NCI-H2029 (cell line): ENCODE measurements at places on chromosomes 16 and 17.
A peak's percentile ranks its signal among the peaks of the same experiment; 100 is the strongest.

DNA sequence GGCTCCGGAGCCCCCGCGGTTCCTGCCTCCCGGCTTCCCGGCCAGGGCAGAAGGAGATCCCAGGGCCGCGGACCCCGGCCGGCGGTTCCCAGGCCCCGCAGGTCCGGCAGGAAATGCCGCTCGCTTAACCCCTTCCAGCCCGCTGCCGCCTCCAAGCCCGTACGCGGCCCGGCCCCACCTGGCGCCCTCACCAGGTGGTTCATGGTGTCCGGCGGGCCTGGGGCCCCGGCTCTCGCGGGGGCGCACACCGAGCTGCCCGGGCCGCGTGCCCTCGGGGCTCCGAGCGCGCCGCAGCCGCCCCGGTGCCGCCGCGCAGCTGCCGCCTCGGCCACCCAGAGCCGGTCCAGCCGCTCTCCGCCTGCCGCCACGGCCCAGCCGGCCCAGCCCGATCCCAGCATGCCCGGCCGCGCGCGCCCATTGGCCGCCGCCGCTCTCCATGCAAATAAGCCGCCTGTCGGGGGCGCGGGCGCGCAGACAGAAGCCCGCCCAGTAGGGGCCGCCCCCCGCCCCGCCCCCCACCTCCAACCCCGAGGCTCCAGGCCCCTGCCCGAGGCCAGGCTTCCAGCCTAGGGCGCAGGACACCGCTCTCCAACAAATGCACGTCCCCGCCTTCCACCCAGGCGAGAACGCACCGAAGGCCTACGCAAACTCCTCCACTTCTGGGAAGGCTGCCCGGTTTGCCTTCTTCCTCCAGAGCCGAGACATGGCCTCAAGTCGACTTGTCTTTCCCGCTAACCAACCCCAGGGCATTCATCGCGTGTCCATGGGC, at the start of gene BCAR1:
Gene BCAR1 (minus strand): TSS at position 345 of the 769 bp plus-strand sequence. CDS start 142 bp downstream, at position 203.
- DNase-seq, result peak; percentile 23

- no peak for DNase-seq
These were observed 338.2 kb downstream of the SNX29 start for GRCh38 chr16:12314653-12315185.

DNA sequence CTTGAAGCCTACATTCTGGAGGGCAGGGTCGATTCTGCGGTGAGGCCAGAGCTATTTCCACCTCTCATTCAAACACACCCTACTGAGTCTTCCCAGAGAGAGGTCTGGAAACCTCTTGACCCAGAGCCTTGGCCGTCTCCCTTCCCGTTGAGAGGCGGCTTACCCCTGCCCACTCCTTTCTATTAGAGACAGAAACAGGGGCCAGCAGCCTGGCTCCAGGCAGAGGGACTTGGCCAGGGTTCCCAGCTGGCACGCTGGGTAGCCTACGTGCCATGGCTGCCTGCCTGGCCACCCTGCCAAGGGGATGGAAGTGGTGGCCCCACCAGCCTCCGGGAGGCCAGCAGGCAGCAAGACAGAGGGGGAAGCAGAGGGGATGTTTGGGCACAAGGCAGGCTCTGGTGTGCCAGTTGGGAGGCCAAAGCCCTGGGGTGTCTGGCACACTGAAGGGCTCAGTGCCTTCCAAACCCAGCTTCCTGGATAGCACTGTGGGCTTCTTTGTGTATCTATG, 6.0 kb downstream of the STAC2 start:
- DNase-seq, result no peak

DNA sequence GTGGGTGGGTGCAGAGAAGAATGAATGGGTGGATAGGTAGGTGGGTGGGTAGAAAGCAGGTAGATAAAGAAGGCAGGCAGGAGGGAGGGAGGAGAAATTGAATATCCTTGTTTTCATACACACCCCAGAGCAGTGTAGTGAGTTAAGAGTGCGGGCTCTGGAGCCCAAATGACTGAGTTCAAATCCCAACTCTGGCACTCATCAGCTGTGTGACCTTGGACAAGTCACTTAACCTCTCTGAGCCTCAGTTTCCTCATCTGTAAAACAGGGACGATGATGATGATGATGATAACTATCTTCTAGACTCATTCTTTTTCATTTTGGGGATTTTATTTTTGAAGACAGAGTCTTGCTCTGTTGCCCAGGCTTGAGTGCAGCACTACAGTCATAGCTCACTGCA, 2.0 kb upstream of the IL21R start:
- DNase-seq, result no peak

GRCh38 chr17:62898239-62898864, 67.7 kb upstream of the TANC2 start:
- DNase-seq, result no peak

DNA sequence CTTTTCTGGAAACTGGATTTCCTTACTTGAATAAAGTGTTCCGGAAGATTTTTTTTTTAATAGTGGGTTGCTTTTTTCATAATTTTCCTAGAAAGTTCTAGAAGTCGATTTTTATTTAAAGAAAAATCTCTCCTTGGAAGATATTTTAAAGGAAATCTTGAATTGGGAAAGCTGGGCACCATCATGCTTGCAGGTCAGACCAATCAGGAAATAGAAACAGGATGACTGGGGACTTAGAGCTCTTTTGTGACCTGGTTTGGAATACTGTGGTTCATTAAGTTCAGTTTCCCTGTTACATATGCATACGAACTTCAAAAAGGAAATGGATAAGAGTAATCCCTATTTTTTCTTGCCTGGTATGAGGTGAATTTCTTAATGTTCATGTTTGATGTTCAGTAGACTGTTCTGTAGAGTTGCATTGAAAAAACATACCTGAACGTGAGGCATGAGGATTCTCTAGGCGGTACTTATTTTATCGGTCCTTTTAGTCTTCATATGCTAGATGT, 1.2 kb downstream of the NFATC3 start:
- DNase-seq, result no peak

DNA sequence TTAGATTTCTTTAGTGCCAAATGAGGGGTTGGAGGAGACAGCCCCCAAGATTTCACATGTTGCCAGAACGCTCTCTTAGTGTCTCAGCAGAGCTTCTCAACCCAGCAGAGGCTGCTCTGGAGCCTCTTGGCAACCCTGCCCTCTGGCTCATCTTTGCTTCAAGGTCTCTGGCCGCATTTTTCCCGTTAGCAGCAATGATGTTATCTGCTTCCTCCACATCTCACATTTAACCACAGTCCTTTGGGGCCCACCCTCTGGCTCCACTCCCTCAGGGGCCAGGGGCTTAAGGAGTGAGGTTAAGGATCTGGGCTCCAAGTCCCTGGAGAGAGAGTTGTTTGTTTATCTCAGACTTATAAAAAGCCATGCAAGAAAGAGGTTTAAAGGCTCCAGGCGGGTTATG, 3.3 kb upstream of the XYLT1 start:
- no peak for DNase-seq

DNA sequence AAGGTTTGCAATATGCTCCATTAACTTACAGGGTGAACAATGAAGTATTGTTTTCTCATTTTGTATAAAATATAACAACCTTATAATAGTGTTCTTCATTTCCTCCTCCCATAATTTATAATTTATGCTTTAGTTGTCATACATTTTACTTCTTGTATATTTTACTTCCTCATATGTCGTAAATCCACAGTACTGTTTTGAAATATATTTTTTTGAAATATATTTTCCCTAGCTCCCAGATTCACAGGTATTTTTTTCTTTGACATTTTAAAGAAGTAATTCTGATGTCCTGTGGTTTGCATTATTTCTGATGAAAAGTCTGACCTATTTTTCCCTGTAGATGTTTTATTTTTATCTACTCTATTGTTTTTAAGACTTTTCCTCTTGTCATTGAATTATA, 52.7 kb downstream of the VMP1 start:
- no peak for DNase-seq

GRCh38 chr16:84013787-84014569, 28.6 kb downstream of the SLC38A8 start:
- peak; percentile 95 for DNase-seq

DNA sequence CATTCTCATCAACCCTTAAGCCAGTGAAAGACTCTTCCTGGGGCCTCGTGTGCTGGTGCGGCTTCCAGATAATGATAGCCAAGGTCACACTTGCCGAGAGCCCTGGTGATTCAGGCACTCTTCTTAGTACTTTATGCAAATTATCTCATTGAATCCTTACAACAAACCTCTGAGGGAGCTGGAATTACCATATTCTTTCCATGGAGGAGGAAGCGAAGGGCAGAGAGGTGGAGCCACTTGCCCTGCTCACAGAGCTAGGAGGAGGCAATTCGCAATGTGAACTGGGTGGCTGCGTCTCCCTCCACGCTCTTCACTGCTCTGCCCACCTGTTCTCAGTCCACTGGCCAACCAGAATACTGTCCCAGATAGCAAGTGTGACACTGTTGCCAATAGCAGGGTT, 409.7 kb downstream of the SNX29 start:
- DNase-seq, result no peak

GRCh38 chr16:3089717-3090592, 9.1 kb downstream of the ZSCAN10 start:
- peak; percentile 45 for DNase-seq

DNA sequence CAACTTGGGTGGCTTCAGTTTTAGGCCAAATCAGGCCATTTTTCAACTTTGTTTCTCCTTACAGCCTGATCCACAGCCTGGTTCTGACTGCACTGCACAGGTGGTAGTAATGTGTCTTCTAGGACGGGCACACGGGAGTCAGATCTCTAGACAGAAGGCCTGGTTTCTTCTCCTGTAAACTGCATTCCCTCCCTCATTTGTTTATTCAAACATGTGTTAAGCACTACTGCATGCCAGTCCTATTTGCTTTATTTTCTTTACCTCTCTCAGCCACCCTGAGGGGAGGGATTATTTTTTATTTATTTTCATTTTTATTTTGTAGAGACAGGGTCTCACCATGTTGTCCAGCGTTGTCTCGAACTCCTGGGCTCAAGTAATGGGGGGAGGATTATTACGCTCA, 6.3 kb upstream of the KSR1 start:
- no peak for DNase-seq

- DNase-seq, result no peak
These were observed 68.8 kb downstream of the CMIP start for GRCh38 chr16:81513204-81514040.

GRCh38 chr17:29358416-29358815, 31.7 kb upstream of the TAOK1 start:
- no peak for DNase-seq

GRCh38 chr16:51151435-51151960, 428 bp upstream of the SALL1 start:
- DNase-seq, result peak; percentile 9

GRCh38 chr17:36939052-36939801, 2.0 kb downstream of the LHX1 start:
- no peak for DNase-seq

GRCh38 chr17:28610376-28610775, 3.6 kb downstream of the RSKR start:
- no peak for DNase-seq

GRCh38 chr16:17836868-17837602, 366.3 kb upstream of the XYLT1 start:
- no peak for DNase-seq

GRCh38 chr17:50265690-50266315, 8.5 kb upstream of the TMEM92 start:
- DNase-seq, result no peak
